SK-N-SH treated with all-trans-retinoic acid at 6 μM for 48 hours (cell line): ENCODE measurements at places on chromosomes 11 and 22.
A peak's percentile ranks its signal among the peaks of the same experiment; 100 is the strongest.

DNA sequence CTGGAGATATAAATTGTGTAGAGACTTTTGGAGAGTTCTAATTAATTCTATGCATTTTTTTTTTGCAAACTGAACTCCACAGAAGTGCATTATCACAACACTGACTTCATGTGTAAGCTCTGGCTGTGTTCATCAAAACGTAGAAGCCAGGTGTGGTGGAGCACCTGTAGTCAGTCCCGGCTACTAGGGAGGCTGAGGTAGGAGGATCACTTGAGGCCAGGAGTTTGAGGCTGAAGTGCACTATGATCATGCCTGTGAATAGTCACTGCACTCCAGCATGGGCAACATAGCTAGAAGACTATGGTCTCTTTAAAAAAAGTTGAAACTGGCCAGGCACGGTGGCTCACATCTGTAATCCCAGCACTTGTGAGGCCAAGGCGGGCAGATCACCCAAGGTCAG lies 20.6 kb downstream of the TCF20 start:
- no peak for ATAC-seq

DNA sequence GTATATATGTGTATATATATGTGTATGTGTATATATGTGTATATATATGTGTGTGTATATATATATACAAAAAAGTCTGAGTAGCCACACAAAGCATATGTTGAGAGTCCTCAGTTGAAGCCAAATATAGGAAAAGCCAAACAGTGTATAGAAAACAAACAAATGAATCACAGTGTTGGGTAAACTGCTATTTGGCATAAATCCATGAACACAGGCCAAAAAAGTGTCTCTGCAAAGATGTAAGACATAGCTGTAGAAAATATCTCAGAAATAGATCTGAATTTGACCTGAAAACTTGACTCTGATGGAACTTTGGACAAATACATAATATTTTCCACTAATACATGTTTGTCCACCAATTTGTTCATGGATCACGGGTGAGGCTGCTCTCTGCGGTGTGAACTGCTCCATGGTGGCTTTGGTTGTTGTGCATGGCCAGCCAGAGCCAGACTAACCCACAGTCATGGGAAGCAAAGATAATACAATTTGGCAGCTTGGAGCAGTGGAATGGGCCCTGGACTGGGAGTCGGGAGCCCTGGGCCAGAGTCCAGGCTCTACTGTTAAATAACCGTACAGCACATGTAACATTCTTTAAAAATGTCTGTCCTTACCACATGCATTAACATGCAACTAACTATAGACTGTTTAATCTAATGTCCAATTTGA lies 76.9 kb upstream of the EED start:
- ATAC-seq, result peak; percentile 83

DNA sequence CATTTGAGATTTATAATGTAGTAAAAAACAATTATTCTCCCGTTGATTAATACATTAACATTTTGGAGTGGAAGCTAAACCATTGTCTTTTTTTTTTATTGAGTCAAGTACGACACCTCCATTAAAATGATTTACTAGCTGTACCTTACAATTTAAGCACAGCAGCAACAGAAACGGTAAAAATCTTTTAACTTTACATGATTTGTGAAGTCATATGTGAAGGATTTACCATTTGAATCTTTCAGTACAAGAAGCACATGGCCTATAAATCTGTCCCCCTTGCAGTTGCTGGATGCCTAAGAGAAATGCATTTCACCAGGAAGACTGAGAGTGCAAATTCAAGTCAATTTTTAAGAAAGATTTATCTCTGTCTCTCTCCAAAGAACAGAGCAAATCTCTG lies 324.6 kb downstream of the CADM1 start:
- ATAC-seq, result no peak

DNA sequence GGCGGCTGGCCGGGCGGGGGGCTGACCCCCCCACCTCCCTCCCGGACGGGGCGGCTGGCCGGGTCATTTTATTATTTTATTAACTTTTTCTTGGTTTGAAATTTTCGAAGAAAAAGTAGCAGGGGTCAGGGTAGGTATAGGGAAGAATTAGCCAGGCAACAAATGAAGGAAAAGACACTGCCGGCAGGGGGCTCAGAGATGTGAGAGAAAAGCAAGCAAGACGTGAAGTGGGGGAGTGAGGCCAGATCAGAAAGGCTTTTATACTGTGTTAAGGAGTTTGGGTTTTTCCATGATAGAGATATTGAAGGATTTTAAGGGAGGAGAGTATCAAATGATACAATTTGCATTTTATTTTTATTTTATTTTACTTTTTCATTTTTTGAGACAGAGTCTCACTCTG lies 19.0 kb downstream of the RNF214 start:
- ATAC-seq, result no peak

DNA sequence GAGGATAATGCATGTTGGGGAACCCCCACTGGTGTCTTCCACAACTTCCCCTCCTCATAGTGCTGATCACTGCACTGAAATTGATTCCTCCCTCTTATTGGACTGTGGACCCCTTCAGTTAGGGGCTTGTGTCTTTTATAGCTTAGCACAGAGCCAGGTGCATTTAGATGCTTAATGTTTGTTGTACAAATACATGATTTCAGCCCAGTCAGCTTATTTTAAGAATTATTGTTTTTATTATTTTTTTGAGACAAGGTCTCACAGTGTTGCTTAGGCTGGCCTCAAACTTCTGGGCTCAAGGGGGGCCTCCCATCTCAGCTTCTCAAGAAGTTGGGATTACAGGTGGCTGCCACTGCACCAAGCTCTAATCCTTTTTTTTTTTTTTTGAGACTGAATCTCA lies 8.2 kb downstream of the THY1 start:
- ATAC-seq, result no peak

DNA sequence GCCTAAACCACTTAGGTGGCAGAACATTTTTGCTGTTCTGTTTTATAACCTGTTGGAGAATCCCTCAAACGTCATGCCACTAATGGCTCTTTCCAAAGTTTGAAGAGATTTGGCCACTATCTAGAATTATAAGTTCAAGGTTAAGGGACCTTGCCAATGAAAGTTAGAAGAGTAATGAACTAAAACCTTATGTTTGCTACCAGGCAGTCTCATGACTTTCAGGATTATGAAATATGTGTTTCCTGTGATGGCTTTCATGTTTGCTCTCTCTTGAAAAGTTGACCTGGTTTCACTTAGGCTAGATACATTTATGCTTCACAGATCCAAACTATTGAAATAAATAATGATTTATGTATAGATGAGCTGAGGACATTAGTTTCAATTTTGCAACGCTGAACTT lies 340.0 kb downstream of the LRRC4C start:
- no peak for ATAC-seq

- no peak for ATAC-seq
Measured at GRCh38 chr22:39916496-39916895, 15.6 kb downstream of the GRAP2 start.

DNA sequence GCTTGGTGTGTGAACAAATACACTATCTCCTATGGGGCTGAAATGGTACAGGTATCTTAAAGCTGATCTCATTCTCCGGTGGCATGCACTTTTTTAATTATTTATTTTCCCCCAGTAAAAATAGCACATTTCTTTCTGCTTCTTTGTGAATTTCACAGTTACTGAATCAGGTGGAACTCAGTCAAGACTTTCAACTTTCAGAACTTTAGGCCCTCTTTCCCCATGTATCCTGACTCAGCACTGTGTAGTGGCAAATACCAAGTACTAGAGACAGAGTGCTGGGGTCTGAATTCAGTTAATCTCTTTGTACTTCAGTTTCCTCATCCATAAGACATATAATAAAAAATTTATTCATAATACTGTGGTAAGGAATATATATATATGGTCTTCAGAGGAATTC lies 223.9 kb downstream of the CSNK2A3 start:
- no peak for ATAC-seq

- peak; percentile 3 for ATAC-seq
Measured at GRCh38 chr11:64777449-64778222, 706 bp downstream of the SF1 start.

DNA sequence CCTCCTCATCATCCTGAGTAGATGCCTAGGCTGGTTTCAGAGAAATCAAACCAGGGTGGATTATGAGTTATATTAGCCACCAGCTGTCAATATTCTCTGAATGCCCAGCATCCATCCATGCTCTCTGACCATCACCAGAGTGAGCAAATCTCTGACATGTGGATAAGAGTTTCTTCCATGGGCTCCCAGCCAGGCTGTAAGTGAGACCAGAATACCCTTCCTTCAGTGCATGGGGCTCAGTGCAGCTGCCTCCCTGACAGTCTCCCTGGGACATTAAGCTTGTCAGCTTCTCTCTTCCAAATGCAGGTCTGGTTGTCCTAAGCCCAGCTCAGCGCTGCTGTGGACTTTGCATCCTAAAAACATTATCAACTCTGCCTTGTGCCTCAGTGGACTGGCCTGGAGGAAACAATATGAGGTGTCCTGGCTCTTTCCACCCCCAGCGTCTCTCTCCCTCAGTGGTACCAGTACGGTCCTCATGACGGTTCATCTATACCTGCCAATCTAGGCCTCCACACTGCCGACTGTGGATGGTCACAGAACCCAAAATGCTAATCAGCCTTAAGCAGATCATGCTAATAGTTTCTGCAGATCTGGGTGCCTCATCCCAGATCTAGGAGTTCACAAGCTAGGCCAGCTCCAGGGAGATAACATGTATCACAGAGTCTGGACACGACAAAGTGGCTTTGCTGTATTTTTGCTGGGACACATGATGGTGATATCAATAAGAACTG lies 41.6 kb upstream of the PRAME start:
- no peak for ATAC-seq

DNA sequence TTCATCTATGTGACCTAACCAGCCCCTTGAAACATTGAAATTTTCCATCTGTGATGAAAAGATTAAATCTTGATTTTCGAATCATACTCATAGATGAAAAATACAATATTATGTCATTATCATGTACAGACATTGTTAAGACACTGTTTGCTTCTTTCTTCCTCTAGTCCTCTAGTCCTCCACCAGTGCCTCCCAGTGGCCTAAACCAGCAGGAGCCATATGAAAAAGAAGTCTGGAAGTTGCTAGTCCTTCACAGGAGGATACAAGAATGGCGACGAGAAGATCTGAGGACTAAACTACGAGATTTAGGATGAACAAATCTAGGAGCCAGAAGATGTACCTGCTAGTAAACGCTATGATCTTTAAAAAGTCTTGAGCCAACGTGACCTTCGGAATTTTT lies 134.1 kb downstream of the SLC17A6 start:
- ATAC-seq, result no peak

- no peak for ATAC-seq
Measured at GRCh38 chr11:129702410-129703398, 112.9 kb upstream of the TMEM45B start.
